ENCODE measurements at places on chromosomes 11 and 22. TPM values are rescaled to one million over a fixed set of nuclear protein-coding genes. Genes with fewer than 3 reads are reported as not detected.

DNA sequence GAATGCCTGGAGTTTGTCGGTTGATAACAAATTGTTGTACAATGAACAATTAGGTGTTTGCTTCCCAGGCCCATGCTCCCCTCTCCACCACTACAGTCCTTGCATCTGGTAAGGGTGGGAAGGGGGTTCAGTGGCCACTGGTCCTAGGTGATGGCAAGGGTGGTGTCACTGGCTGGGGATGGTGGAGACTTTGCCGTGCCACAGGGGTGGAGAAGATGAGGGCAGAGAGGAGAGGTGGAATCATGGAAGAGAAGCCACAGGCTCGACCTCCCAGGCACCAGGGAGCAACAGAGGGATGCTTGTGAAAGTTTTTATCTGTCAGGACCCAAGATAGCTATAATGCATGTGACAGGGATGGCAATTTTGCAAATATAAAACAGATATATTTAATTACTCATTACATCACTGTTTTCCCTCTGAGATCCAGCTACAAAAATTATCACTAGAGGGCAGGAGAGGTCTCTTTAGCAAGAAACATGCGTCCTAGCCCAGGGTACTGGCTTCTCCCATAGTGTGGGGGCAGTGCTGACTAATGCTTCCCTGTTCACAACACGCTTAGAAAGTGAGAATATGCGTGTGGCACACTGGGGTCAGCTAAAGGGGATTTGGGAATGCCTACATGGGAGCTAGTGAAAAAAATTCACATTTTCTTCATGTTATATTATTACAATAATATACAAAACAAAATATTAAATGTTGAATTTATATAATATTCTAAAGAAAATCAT, 49.0 kb upstream of the AMPD3 start:
- DNase-seq: peak; percentile 80

DNA sequence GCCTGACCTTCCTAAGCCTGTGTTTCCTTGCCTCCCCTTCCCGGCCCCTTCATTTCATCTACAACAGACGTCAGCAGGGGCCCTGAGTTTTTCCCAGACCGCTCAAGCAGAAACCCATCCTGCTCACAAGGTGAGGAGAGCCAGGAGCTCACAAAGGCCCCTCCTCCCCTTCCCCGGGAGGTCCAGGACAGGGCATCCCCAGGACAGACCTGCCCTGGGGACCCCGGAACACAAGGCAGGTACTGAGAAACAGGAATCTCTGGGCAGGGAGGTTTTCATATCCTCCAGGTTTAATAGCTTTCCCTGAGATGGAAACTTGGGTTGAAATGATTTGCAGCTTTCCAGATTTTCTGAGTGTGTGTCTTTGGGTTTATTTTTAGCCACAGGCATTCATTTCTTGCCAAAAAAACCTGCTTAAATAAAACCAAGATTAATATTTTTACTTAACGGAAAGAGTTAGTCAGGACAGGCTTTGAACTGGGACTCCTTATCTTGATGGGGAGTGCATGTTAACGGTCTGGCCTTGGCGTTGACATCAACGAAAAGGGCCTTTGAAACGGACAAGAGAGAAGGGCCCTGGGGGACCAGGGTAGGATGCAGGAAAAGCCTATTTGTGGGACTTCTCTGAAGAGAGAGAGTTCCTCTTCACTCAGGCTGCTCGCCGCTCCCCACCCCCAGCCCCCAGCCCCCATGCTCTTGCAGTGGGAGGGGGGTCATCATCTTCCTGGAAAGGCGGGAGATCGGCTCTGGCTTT, 38.5 kb downstream of the TIMP3 start:
- no peak for DNase-seq

DNA sequence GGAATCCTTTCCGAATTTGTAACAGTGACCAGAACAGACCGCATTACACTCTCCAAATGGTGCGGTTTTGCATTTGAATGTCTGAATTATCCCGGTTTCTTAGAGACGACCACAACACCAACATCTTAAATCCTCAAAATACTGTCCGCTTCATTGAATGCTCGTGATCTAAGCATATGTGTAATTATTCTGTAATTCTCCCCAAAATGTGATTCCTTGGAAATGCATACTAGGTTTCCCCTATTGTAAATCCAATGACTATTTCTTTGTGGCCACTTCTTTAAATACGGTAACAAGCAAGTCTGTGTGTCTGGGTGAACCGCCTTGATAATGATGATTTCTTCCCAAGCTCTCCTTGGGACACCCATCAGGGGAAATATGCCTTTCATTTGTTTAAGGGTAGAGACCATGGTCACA, 87.3 kb upstream of the DBX1 start:
- no peak for DNase-seq

GRCh38 chr11:32437495-32438345, 2.4 kb upstream of the WT1 start:
- no peak for DNase-seq

- DNase-seq: peak; percentile 10
These were observed 31.3 kb downstream of the MTNR1B start for GRCh38 chr11:93000511-93001476.

DNA sequence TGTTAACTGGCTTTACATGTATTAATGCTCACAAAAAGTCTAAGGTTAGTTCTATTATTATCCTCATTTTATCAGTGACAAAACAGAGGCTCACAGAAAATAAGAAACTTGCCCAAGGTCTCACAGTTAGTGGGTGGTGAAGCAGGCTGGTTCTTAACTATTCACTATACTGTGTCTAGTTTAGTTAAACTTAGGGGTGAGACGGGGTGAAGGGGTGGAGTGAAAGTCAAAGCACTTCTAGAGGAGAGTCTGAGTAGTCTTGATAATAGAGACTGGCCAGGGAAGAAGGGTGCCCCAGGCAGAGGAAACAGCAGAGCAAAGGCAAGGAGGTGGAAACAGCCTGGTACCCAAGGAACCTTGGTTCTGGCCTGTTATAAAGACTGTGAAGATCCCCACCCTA, 4.0 kb downstream of the ASCC2 start:
- DNase-seq: no peak

DNA sequence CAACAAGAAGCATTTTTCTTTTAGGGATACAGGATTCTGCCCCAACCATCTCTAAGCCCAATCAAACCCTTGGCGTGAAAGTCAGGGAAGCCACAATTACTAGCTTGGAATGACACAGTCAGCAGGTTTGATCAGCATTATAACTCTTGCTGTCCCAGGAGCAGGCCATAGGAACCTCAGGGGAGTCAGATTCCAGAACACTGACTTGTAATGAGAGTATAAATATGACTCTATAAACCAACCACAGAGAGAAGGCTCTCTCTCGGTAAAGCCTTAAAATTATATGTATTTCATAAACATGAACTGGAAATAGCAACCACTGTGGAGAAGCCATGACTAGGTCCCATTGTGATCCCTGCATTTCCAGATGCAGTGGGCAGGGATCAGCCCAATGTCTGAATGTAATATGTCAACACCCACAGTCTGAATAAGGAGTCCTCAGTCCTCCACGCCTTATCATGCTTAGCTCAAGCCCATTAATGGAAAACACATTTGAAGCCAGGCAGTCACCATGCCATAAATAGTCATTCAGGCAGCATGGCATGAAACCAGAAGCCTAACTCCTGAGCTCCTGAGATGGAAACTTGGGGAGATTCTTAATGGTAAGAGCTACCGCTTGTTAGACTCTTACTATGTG, 99.1 kb upstream of the MTNR1B start:
- DNase-seq: no peak

DNA sequence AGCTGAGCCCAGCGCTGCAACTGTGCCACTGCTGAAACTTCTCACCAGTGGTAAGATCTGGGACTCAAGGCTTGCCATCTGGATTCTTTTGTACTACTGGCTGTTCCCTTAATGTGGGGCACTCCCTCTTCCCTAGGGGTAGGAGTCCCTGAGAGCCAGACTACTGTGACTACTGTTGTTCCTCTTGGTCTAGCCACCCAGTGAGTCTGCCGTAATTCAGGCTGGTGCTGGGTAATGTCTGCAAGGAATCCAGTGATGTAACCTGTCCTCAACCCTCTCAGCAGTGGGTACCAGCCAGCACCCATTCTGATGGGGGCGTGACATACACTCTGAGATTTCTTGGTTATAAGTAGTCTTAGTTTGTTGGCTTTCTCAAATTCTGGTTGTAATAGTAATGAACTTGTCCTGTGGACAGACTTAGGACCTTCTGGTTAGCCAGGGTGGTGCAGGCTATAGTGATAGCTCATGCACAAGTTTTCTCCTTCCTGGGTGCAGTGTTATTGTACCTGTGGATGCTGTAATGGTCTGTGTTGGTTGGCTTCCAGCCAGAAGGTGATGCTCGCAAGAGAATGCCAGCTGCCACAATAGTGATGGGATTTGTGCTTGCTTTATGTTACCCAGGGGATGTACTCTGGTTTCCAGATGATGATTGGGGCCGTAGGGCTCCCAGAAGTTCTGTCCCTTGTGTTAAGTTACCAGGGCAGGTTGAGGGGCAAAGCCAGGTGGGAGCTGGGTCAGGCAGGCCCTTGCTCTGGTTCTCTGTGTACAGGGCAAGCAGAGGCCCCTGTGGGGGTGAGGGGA, 65.5 kb downstream of the ARHGAP42 start:
- DNase-seq: no peak

GRCh38 chr11:103420593-103420992, 311.4 kb downstream of the DYNC2H1 start:
- no peak for DNase-seq

DNA sequence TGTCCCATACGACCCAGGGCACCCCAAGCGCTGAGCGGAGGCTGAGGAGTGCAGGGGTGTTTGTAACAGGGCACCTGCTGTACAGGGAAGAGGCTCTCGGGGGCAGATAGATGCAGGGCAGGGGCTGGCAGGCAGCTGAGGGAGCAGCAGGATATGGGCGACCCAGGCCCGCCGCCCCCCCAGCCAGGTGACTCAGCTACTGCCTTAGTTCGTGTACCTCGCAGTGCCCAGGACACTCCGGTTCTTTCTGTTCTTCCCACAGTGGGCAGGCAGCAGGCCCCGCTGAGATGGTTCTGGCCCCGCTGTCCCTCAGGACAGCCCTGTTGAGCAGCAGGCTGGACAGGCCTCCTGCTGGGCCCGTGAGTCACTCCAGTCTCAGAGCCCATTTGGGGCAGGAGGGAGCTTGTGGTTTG, 16.2 kb downstream of the PHLDA2 start:
- DNase-seq: no peak

- no peak for DNase-seq
These were observed 71.5 kb downstream of the WNT7B start for GRCh38 chr22:45905326-45905923.

- DNase-seq: no peak
These were observed 110.2 kb downstream of the MIAT start for GRCh38 chr22:26767351-26768155.

DNA sequence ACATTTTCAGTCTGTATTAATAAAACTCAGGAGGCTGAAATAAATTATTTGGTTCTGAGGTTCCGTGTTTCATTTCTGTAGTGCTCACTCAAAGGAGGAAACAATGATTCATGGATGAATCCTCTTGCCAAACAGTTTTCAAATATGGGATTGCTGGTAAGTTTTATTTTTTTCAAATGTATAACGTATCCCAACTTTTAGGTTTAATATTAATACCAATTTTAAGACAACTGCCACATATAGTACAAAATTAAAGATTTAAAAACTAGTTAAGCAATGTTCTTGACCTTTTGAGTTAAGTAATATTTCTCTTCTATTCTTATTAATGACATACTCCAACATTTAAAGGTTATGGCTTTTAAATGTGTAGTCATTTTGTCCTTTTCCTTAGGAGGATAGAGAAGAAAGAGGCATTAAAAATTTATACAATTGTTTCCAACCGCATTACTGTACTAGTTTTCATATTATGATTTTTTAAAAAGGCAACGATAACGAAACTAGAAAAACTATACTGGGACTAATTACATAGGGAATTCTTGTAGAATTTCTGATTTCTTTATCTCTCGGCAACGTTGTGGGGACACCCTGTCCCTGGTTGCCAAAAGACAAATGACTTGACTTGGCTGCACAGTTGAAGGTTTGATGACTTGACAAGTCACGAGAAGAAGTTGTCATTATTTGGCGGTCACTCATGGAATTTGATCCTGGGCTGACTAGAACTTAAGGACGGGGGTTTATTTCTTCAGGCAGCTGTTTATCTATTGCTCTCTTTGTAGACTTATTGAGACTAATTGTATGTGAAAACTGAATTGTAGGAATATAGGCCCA, 69.1 kb upstream of the ADSL start:
- no peak for DNase-seq

DNA sequence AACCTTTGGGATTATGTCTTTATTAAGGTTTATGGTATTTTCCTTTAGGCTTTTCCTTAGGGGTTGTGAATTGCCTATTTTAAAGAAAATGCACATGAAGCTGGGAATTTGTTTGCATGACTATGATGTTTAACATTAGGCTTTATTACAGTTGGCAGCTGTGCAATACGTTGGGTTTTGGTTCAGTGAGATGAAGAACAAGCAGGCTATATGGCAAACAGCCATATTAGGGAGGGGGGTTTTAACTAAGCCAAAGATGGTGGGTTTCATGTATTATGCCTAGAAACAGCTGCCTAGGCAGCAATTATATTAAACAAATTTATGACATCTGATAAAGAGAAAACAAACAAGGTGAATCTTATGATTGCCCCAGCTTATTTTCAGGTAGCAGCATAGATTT, 880.8 kb downstream of the FAM181B start:
- DNase-seq: no peak

DNA sequence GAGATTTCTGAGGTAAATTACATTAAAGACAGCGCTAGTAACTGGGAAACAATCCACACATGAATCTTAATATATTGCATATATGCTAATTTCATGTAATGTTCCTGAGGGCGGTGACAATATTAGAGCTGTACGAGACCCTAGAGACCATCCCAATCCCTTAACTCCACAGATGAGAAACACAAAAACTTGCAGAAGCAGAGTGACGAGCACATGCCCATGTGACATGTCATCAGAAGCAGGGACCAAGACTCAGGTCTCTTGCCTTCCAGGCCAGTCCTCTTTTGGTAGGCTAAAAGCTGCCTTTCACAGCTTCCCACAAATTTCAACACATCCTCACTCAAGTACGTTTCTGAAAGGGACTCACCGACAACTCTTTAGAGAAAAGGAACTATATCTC, 11.8 kb downstream of the MAPK1 start:
- DNase-seq: no peak

GRCh38 chr11:98230678-98231077, 790.1 kb upstream of the CNTN5 start:
- no peak for DNase-seq

DNA sequence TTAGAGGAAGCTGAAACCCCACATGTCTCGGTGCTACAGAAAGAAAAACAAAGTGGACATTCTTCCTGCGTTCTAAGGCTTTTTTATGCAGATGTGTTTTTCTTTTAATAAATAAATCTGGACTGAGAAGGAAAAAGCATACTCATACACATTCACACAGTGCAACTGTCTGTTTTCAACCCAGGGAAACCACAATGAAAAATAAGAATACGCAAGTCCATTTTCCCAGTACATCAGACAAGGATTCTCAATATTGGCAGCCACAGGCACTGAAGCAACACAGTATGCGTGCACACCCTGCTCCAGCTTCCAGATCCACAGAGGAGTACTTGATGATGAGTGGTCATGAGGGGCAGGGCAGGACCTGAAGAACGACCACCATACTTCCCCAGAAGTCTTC, 86.9 kb downstream of the ETS1 start:
- no peak for DNase-seq

- DNase-seq: no peak
These were observed 12.9 kb downstream of the MPEG1 start for GRCh38 chr11:59199546-59200422.

ROBO4 gene
- total RNA-seq: not detected

PHLDA2 gene
- 0.55 TPM for total RNA-seq

SLC37A2 gene
- 4.6 TPM for total RNA-seq

OR4C11 gene
- total RNA-seq: not detected

DLG2 gene
- total RNA-seq: 1.1 TPM

CEP126 gene
- total RNA-seq: 1.8 TPM

PVALB gene
- not detected for total RNA-seq

ARL2 gene
- total RNA-seq: 84.4 TPM

CATSPERZ gene
- total RNA-seq: 0.73 TPM

FAM111B gene
- total RNA-seq: 28.2 TPM

LDHAL6A gene
- not detected for total RNA-seq

Data from HepG2 (cell line).